Activated CD4-positive, alpha-beta T cell treated with anti-CD3 and anti-CD28 coated beads, Interleukin-2, amount 50 U/mL, for 16 hours (primary cell): ENCODE measurements at places on chromosomes 2 and 18.

DNA sequence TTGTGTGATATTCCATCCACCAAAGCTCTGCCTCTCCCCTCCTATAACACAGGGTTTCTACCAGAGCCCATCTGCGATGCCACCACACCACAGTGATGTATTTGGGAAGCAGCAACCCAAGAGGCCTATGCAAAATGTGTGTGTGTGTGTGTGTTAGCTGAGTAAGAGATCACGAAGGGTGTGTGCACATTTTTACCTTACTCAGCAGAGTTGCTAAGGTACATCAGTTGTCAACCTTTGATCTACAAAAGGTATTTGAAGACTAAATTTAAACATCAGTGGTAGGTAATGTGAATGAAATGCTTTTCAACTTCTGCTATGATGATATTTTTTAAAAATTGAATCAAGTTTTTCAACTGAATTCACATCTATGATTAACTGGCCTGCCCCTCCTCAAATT is 227.6 kb downstream of the FBXO15 start:
- no peak for DNase-seq

DNA sequence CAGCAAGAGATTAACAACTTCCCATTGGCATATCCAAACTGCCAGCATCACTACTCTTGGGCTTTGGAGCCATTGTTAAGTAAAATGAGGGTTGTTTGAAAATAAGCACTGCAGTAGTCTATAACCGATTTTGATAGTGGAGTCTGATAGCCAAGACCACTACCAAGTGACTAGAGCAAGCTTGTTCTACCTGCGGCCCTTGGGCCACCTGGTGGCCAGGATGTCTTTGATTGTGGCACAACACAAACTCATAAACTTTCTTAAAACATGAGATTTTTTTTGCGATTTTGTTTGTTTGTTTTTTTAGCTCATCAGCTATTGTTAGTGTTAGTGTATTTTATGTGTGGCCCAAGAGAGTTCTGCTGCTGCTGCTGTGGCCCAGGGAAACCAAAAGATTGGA is 11.0 kb downstream of the UBE2E3 start:
- no peak for DNase-seq

GRCh38 chr2:167987026-167987425 is 260.4 kb downstream of the STK39 start:
- no peak for DNase-seq

- no peak for DNase-seq
These were observed 923 bp downstream of the PSMD1 start for GRCh38 chr2:231057590-231057989.

DNA sequence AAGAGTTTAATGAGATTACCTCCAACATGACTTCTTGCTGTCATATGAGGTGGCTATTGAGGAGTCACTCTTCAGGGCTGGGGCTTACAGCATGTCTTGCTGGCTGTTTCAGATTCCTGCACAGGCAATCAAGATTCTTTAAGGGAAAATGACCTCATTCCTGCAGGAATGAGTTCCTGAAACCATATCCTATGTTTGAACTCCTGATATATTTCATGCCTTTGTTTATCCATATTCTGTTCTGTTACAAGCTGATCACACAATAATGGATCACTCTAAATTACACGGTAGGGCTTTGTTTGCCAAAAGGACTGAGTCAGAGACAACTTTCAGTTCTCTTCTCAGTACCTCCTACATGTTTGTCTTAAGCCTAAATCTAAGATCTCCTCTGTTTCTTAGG is 879.8 kb upstream of the PIK3C3 start:
- DNase-seq, result no peak

- no peak for DNase-seq
These were observed 319.0 kb upstream of the SPRED2 start for GRCh38 chr2:65751408-65751807.

DNA sequence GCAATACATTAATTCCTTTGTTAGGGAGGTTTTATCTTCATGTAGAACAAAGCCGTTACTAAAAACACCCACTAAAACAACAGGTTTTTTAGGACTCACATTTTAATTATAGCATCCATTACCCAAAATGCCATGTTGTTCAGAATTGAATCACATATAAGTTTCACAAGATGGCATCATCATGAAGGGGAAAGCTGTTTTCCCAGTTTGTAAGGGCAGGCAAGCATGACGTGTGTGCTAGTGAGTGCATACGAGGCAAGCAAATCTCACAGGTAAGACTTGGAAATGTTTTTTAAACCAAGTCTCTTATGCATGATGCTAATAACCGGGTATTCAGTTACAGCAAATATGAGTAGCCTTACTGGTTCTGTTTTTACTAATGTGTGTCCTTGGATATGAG is 111.8 kb upstream of the NFATC1 start:
- no peak for DNase-seq

- peak; percentile 5 for DNase-seq
These were observed 23.4 kb downstream of the MROH2A start for GRCh38 chr2:233801357-233802131.

DNA sequence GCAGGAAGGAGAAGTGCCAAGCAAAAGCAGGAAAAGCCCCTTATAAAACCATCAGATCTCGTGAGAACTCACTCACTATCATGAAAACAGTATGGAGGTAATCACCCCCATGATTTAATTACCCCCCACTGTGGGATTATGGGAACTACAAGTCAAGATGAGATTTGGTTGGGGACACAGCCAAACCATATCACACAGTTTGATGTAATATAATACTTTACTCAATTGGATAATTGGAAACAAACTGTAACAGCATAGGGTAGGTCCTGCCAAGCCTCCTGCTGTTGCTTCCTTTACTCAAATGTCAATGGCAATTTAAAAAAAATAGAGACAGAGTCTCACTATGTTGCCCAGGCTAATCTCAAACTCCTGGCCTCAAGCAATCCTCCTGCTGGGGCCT is 15.5 kb upstream of the METTL21A start:
- DNase-seq, result no peak

- no peak for DNase-seq
These were observed 27.7 kb downstream of the FHL2 start for GRCh38 chr2:105371156-105371555.

DNA sequence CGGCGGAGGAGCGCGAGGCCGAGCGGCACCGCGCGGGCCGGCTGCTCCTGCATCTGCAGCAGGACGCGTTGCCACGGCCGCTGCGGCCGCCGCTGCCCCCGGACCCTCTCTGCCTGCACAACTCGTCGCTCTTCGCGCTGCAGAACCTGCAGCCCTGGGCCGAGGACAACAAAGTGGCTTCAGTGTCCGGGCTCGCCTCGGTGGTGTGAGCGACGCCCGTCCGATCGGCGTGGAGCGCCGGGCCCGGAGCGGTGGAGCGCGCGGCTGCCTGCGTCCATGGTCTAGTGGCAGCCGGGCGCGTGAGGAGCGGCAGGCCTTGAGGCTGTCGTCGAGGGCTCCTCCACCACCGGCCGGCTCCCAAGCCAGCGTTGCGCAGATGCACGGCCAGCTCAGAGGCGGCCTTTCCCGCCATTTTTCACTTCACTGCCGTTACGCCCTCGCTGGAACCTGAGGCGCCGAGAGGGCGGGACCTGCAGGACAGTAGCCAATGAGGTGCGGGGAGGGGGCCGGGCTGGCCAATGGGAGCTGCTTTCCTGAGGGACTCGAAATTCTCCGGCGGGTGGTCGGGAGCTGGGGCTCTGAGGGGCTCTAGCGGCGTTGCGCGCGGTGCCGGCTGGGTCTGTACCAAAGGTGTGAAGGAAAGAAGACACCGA is 1.9 kb downstream of the TLX2 start:
- DNase-seq, result peak; percentile 75

DNA sequence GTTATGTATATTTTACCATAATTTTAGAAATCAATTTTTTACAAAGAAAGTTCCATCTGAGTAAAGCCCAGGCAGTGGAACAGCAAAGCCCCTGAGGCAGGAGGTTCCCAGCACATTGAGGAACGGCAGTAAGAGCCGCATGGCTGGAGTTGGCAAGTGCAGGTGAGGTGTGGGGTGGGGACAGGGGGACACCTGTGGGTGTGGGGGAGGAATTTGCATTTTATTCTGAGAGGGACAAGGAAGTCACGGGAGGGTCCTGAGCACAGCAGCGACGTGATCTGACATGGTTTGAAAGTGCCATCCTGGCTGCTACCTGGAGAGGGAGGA is 16.1 kb upstream of the ADI1 start:
- no peak for DNase-seq

- no peak for DNase-seq
These were observed 408.8 kb upstream of the UBE2E3 start for GRCh38 chr2:180571559-180571958.

GRCh38 chr18:71370095-71370494 is 1081.2 kb downstream of the SOCS6 start:
- no peak for DNase-seq
